Activated CD4-positive, alpha-beta T cell treated with anti-CD3 and anti-CD28 coated beads for 48 hours (primary cell): ENCODE measurements at places on chromosomes 11 and 22.

DNA sequence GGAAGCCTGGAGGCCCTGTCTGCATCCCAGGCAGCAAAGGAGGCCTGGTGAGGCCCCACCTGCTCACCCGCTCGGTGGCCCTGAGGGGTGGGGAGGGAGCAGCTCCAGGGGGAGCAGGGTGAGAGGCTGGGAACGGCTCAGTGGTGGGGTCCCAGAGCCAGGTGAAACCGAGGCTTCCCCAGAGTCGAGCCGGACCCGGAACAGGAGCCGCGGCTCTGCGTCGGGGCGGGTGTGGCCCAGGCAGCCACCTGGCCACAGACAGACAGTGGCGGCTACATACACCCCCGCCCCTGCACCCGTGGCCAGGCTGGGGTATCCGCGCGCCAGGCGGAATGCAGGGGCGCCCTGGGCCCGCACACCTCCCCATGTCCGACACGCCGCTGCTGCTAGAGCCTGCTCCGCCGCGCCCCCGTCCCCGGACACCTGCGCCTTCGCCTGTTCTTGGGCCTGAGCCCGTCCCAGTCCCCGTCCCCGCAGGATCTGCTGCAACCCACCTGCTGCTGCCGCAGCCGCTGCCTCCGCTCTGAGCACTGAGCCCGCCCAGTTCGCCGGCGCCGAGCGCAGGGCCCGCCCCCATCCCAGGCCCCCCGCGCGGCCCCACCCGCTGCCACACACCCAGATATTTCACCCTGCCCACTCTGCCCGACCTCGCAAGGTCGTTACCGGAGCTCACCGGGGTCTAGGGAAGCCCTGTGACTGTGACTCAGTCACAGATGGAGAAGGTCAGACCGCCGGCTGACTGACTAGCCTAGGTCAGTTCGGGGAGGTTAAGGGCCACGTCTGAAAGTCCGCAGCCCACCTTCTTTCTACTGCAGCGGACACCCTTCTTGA is at the start of gene SLC7A4:
TSS of gene SLC7A4 (minus strand) at position 525 of the 831 bp plus-strand sequence. CDS start 749 bp downstream, outside the sequence.
- DNase-seq: no peak

DNA sequence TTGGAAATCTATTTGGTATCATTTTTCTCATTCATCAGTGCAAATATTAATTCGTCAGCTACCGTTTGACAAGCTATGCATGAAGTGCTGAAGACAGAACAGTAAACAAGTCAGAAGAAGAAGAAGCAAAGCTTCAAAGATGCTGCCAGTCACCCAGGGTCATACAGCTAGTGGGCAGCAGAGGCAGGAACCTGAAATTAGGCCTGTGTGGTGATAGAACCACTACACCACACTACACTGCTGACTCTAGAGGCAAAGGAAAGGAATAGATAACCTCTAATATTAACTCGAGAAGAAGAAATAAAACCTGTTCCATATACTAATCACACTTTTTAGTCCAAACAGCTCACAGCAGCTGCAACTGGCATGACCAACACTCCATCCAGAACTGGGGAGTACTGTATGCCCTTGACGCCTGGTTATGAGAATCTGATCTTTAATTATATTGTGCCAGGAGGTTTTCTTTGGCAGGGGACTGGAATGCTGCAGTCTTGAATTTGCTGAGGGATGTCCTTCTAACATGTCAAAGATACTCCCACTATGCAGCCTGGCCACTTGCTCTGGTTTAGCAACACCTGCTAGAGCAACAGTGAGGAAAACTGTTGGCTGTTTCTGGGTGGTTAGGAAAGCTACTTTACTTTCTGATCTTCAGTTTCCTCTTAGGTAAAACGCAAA is 73.0 kb downstream of the PAK1 start:
- DNase-seq: no peak

DNA sequence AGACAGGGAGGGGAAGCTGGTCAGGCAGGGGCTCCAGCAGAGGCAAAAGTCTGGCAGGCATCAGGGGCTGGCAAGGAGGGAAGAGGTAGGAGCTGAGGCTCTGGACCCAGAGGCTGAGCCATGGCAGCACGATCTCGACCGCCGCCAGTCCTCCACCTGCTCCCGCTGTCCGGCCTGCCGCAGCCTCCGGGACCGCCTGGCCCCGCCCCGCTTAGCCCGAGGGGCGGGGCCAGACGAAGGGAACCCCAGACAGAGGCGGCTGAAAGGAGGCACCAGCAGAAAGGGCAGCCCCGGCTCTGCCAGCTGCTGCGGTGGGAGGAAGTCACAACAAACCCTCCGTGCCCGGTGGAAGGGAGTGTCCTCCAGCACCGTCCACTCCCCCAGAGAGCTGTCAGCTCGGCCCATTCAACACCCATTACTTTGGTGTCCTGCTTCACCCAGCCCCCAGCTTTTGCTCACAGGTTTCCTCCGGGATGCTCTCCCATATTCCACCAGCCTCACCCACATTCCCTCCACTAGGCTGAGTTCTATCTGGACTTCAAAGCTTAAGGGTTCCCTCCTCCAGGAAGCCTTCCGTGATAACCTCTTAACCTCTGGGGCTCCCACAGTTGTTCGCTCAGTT is at the start of gene MFNG:
TSS of gene MFNG (minus strand) at position 161 of the 622 bp plus-strand sequence. CDS start 207 bp downstream, outside the sequence.
- peak; percentile 85 for DNase-seq

- DNase-seq: no peak
Observed at GRCh38 chr11:23406131-23406819, 546.0 kb upstream of the CCDC179 start.

GRCh38 chr11:121741351-121741760 is 288.6 kb upstream of the SORL1-AS1 start:
- no peak for DNase-seq

DNA sequence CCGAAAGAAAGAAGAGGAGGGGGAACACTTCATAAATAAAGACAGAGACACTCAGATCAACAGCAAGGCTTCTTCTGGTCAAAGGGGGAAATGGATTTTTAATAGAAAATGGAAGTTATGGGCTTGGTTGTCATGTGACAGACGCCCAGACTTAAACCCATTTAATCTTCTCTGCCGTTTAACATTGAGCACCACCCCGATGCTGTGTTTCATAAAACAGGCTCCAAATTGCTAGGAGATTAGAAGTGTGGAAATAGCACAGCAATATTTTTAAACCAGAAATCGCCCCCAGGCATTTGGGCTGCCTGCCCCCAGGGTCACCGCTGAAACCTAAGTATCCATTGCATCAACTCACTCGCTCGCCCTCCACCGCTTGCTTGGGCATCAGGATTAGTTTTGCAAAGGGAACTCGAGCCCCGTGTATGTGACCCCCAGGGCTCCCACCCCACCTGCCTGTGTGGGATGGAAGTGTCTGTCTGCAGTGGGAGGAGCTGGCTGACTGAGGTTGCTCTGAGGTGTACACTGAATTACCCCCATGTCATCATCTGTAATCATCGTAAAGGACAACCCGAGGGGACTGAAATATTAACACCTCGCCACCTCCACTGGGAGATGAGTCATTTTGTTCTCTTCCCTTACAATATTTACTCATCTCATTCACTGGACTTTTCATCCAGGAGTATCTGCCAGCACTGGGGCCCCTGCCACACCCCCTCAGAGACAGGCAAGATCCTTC is 10.7 kb downstream of the DSCAML1 start:
- DNase-seq: no peak

DNA sequence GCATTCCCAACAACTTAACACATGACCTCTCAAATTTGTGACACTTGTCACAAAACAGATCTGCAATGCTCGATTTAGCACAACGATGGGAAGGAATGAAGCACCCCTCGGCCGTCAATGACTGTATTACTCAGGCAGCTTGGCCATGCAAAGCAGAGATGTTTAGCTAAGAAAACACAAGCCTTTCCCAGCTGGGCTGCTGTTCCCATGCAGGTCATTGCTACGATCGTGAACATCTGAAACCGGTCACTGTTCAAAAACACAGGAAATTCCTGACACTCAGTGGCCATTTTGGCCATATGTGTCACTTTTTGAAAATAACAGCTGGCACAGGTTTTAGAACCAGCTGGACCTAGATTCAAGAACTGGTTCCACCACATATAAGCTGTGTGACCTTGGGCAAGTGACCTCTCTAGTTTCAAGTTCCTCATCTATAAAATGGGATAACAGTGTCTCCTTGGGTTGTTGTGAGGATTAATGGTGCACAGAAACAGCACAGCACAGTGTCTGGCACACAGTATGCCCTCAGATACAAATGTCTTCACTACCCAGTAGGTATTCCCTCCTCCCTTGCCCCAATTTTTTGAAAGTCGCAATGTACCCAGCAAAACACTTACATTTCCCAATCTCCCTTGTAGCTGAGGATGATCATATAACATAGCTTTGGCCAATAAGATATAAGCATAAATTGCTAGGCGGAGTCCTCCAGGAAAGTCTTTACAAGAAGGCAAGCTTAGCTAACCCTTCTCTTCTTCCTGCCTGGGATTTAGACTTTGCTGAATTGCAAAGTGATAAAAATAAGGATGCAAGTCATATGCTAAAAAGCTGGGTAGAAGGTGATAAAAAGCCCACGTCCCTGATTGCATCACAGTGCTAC is 93.1 kb downstream of the C11orf58 start:
- DNase-seq: no peak

DNA sequence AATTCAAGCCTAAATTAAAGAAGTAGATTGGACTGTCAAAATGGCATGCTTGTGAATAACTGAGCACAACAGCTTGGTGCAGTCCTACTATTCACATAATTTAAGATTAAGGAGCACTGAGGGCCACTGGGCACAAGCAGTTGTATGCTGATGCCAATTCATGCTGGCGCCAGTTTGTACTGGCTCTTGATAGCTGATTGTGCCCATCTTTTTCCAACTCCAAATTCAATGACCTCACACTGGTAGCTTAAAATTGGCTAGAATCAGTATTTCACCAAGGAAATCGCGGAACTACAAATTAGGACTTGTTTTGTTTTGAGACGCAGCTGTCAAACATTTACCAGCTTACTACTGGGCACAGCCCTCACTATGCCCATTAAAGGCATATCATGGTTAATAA is 969.2 kb downstream of the JRKL start:
- no peak for DNase-seq

- no peak for DNase-seq
Observed at GRCh38 chr11:126186025-126186698, 25.3 kb downstream of the RPUSD4 start.

DNA sequence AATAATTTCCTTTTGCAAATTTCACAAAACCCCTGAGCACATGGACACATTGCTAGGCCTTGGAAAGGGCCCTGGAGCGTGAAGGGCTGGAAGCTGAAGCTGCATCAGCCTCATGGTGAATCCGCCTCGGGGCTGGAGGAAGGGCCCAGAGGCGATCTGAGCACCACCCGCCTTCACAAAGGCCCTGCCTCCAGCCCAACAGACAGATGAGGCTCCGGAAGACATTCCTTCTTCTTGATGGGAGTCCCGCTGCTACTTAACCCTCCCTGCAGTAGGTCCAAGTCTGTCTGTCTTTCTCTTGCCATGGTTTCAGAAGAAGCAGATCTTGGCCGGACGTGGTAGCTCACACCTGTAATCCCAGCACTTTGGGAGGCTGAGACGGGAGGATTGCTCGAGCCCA is 16.5 kb downstream of the ARRB1 start:
- no peak for DNase-seq

- DNase-seq: peak; percentile 63
Observed at GRCh38 chr11:44943118-44943517, 7.6 kb downstream of the TP53I11 start.

GRCh38 chr11:5197536-5197935 is 2.9 kb downstream of the OR51V1 start:
- DNase-seq: no peak

DNA sequence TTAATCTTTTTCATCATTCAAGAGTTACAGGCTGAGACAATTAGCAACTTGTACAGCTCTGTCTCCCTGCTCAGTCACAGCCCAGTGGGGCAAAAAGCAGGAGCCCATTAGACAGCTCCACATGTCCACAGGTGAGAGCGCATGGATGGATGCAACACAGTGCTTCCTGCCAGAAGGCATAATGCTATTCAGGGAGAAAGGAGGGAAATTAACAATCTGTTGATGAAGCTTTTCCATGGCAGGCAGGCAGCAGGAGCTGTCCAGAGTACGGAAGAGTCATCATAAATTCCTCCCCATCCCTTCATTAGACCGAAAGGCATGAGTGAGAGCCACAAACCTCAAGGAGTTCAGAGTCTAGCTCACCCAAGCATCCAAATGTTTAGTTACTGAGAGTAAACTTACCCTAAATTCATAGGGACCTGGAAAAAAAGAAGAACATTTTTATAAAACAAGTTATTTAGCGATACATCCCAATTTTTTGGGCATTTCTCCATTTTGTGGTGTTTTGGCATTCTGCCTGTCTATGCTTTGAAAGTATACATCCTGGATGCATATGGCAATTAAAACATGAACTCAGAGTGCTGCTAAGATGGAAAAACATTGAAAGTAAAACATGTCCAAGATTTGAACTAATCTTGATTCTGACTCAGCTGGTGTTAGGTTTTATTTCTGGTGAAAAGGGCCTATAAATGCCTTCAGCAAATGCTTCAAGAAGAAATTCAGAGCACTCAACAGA is 428.1 kb downstream of the OPCML start:
- no peak for DNase-seq

DNA sequence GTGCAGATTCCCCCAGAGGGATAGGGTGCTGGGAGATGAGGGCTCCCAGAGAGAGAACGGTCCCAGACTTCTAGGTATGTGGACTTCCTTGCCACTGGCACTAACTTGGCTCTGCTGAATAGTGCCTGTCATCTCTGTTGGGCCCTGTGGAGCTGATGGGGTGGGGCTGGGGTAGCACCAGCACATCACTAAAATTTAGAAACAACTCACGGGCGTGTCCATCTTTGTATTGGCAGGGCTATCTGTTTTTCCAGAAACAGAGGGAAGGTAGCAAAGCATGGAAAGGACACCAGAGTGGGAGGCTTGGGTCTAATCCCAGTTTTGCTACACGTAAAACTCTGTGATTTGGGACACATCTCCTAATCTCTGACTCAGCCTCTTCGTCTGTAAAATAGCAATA is 25.8 kb downstream of the SWAP70 start:
- DNase-seq: no peak

- DNase-seq: peak; percentile 45
Observed at GRCh38 chr11:35337136-35337913, 82.0 kb downstream of the SLC1A2 start.

DNA sequence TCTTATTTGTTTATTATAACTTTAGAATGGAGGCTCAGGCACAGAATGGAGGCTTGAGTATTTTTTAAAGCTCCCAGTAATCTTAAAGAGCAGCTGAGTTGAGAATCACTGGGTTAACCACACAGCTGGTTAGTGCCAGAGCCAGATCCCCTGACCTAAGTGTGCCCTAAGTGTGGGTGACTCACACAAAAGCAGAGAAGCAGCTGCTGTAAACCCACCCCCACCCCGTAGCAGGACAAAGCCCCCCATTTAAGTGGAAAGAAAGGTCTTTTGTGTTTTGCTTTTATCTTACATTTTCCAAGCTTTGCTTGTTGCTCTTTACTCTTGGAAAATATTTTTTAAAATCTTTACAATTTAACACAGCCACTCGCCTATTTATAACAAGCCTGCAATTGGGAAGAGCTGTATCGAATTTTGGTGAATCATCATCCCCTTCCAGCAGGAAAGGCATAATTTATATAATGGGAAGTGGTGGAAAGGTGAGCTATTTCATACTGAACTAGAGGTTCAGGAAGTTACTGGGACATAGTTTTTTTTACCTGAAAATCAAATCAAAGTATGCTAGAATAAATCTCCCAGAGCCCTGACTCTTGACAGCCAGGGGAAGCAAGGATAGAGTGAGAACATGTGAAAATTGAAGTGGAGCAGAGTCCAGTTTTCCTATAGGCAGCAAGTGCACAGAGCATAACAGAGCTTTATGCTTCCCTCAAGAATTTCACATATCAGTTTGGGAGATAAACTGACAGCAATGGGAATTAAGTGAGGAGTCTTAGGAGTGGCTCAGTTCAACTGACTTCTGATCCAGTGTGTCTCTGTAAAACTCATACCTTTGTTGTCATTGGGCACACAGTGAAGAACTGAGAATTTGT is 405.7 kb downstream of the AASDHPPT start:
- DNase-seq: no peak
